ENCODE measurements at places on chromosomes 3 and 15. TPM values are rescaled to one million over a fixed set of nuclear protein-coding genes. Genes with fewer than 3 reads are reported as not detected.

DNA sequence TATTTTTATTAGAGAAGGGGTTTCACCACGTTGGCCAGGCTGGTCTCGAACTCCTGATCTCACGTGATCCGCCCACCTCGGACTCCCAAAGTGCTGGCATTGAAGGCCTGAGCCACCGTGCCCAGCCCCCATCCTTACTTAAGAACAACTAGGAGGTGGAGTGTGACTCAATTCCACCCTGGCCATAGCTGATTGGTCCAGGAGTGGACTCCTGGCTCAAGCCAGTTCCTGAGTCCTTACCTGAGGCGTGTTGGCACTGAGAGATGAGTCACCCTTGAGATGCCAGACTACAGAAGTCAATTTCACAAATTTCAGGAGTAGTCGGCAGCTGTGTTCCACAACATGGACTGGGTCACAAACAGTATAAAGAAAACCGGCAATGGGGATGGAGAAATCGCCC is 124.2 kb downstream of the SHQ1 start:
- no peak for DNase-seq

SEMA7A gene
- 3.2 TPM for total RNA-seq

- DNase-seq: no peak
Observed at GRCh38 chr15:99702895-99703602, 30.2 kb downstream of the LYSMD4 start.

- no peak for DNase-seq
Observed at GRCh38 chr15:71649894-71650293, 160.5 kb upstream of the NR2E3 start.

GRCh38 chr15:90501898-90502297 is 27.8 kb upstream of the CRTC3 start:
- no peak for DNase-seq

DNA sequence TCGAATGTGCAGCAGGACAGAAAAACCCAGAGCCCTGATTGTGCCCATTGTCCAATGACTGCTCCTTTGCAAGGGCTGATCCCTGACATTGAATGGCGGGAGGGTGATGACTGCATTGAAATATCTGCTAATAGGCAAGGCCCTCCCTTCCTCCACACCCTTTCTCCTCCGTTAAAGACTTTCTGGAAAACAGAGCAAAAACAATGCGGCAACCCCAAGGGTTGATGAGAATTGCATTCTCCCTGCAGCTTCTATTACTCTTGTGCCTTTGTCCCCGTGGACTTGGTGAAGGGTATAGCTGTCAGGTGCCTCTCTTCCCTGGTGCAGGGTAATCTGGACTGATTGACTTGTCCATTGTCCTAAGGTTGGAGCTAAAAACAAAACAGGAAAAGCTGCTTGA is 71.8 kb downstream of the THSD4 start:
- DNase-seq: no peak

DNA sequence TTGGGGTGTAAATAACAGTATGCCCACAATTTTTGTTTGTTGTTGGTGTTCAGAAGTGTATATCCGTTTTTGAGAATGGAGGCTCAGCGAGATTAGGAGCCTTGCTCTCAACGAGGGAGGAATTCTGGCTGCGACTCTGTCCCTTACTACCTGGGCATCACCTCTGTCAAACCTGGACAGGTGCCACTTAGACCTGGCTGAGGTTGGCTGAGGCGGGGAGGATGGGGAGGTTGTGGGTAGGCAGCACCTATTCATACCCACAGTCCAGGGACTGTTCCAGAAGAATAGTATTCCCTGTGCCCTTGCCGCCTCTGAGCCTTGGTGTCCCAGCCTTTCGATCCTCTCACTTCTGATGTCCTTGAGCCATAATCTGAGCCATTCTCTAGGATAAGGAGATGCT is 99.9 kb downstream of the LINGO1 start:
- no peak for DNase-seq

DNA sequence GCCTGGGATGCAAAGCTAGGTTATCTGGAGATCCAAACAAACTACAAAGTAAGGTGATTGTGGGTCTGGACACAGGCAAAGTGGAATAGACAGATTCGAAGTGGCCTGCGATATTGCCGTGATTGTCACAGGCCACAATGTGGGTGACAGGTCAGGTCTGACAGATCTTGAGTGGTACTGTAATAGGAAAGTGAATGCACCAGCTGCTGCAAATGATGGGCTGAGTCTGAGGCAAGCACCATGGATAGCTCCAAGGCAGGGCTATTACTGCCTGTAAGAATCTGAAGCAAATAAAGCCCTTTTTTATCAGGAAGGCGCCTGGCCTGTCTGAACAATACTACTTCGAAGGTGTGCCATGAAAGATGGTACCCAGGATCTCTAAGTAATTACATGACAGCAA is 10.0 kb downstream of the ARMC8 start:
- DNase-seq: no peak

- DNase-seq: no peak
Observed at GRCh38 chr3:37163262-37164015, 10.9 kb downstream of the LRRFIP2 start.

DNA sequence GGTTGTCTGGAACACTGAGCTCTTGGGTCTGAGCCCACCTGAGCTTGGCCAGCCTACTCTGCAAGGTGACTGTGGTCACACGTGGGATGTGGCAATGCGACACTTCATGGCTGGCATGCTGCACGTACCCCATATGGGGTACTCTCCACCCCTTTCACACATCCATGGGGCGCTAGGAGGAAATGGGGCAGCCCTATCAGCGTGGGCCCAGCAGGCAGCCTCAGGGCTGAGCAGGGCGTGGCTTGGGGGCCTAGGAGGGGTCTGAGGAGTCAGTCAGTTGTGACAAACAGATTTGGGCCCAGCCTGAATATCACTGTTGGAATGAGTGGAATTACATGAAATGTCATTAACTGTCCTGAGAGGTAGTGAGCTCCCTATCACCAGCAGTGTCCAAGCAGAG is 82.3 kb upstream of the LINGO1 start:
- no peak for DNase-seq

GRCh38 chr15:73284090-73284716 is 84.6 kb downstream of the HCN4 start:
- no peak for DNase-seq

DNA sequence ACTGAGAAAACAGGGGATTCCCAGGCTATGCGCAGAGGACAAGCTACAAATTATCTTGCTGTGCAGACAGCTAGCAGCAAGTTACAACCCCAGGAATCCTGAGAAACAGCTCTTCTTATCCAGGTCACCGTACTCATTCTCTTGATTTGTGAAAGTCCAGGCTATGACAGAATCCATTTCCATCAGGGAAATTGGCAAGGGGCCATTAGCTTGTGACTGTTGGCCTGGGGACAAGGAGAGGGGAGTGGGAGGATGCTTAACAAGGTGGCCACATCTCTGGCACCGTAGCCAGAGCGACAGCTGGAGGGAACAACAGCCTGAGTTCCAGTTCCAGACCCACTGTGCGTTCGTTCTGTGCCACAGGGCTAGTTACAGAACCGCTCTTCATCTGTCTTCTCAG is 44.9 kb upstream of the PLXNA1 start:
- no peak for DNase-seq

C2CD4B gene
- total RNA-seq: not detected

GRCh38 chr3:173737167-173737808 is 339.7 kb downstream of the NLGN1 start:
- no peak for DNase-seq

- no peak for DNase-seq
Observed at GRCh38 chr15:76585576-76585897, 249.0 kb downstream of the ISL2 start.

DNA sequence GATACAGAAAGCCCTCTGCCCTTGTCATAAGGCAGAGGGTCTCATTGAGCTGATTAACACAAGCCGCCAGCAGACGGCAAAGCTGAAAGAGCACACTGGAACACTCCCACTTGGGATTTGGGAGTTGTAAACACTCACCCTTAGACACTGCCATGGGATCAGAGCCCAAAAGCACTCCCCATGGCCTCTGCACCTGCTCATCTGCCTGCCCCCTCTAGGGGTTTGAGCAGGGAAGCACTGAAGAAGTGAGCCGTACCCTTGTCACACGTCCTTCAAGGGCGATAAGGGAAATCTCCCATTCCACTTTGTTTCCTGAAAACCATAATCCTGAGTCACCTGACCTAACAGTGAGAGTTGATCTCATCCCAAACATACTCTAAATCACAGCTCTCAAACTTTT is 14.7 kb downstream of the FSIP1 start:
- no peak for DNase-seq

DNA sequence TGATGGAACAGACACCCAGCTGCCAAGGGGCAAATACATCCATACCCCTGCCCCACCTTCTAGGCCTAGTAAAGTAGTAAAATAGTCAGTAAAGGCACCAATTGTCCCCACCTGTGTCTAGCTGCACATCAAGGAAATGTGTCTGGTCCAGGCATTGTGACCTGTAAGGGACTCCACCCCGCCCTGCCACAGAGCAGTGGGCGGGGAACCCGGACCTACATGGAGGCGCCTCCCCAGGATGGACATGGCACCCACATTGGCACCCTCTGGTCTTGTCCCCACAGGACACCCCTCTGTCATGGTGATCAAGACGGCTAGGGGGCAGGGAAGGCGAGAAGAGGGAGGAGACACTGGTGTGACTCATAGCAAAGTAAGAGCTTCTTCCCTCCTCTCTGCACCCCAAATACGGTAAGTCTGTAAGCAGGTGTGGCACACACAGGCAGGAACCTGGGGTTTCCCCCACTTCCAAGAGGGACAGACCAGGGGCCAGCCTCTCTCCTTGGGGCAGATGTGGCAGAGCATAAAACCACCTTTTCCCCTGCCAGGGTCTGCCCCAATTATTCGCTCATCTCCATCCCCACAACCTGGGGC is 13.5 kb upstream of the LINGO1 start:
- DNase-seq: no peak

GRCh38 chr3:136444581-136444980 is 194.4 kb downstream of the PCCB start:
- no peak for DNase-seq

GRCh38 chr15:38652998-38653397 is 88.4 kb upstream of the RASGRP1 start:
- DNase-seq: peak; percentile 77

DNA sequence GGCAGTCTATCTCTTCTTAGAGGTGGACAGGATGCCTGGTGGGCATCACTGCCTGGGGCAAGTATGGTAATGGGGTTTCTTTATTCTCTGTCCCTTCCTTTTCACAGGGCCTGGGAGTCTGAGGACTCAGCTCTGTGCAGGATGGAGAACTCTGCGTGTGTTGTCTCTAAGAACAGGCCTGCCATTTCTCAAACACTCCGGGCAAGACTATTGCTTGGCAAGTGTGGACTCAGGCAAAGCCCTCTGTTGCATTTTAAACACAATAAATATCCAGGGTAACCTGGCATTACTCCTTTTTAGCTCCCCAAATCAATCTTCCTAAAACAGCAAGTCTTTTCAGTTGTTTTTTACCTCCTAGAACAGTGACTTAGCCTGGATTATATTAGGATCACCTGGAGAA is 185.1 kb upstream of the ROPN1 start:
- no peak for DNase-seq

DNA sequence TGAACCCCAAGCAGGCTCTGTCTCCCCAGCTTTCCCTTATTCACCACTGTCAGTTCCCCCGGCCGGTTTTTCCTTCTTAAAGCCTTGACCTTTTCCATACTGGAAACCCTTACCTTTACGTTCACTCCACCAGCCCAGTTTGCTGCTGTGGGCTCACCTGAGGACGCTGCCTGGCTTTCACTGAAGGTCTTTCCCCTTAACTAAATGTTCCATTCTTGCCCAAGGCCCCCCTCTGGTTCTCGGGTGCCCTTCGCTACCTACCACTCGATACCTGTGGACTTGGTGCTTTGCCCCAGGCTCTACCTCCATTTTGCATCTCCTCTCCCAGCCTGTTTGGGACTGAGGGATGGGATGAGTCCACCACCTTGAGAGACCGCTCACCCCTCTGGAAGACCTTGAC is 851 bp downstream of the AP2M1 start:
- DNase-seq: no peak

SIDT1 gene
- 71.2 TPM for total RNA-seq

CLSTN2 gene
- total RNA-seq: not detected

DNA sequence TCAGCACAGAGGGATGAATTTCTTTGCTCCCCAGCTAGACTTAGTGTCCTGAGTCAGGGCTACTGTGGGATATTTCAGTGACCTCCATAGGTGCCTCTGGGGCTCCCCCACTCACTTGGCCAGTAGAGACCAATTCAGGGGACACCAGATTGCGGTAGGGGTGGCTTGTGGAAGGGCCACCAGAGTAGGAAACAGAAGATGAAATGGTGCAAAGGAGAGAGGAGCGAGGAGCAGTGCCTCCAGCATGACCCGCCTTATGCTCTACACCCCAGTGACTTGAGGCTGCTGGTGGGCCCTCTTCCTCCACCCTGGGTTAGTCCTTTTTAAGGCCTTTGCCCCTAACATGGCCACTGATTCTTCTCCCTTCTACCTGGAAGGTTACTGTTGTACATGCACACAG is 2.5 kb downstream of the AEN start:
- no peak for DNase-seq

- no peak for DNase-seq
Observed at GRCh38 chr3:128345196-128345595, 121.5 kb downstream of the DNAJB8 start.

SCN11A gene
- total RNA-seq: 0.39 TPM

DNA sequence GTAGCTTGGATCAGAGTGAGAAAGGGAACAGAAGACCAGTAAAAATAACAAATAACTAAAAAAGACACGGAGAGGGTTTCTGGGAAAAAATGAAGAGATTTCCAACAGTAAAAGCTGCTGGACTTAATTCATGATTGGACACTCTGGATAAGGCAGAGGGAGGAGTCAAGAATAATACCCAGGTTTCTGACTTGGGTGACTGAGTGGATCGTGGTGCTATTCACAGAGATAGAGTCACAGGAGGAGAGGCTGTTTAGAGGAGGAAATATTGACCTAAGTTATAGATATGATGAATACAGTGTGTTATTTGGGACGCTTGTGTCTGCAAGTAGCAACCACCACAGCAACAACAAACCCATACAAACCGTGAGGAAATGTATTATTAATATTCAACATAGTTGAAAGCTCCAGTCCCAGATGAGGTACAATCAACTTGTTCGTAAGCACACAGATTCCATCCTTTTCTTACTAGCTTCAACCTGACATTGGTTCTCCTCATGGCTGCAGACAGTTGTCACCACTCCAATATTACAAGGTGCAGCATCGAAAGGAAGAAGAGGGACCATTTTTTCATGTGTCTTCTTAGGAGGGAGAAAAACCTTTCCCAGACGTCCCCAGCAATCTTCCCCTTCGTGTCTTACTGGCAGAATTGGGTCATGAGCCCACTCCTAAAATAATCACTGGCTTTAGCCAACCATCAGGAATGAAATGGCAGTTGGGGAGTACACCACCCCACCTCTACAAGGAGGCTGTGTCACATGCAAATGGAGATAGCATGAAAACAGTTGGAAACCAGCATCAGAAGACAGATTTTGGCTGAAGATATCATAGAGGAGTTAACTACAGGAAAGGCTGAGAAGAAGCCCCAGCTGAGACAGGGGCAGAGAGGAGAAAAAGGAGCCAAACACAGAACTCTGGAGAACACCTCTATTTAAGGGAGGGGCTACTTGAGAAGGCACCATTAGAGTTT is 387.8 kb downstream of the SHQ1 start:
- no peak for DNase-seq

GRCh38 chr3:179196098-179196497 is 47.9 kb downstream of the PIK3CA start:
- peak; percentile 52 for DNase-seq

NGLY1 gene
- 92.4 TPM for total RNA-seq

- DNase-seq: no peak
Observed at GRCh38 chr15:50181201-50181968, 611 bp upstream of the SLC27A2 start.
